ENCODE measurements at places on chromosomes 6 and 20. TPM values are rescaled to one million over a fixed set of nuclear protein-coding genes. Genes with fewer than 3 reads are reported as not detected.

GRCh38 chr20:13302647-13303450 lies 81.8 kb downstream of the ISM1 start:
- H3K4me1 ChIP-seq: no peaks in the 10 kb centered on the region
- no peak overlapping the region for H3K27ac ChIP-seq
- no peak for DNase-seq
- H3K27me3 ChIP-seq: no peaks in the 10 kb centered on the region
- no peak overlapping the region for H3K4me3 ChIP-seq

GRCh38 chr6:146886587-146887446 lies 288.0 kb downstream of the ADGB start:
- H3K36me3 ChIP-seq: no peaks in the 10 kb centered on the region
- no peak overlapping the region for H3K4me3 ChIP-seq
- no peak for DNase-seq
- no peaks in the 10 kb centered on the region for H3K27me3 ChIP-seq
- H3K4me1 ChIP-seq: no peaks in the 10 kb centered on the region

GRCh38 chr20:64110411-64111068 lies 3.2 kb upstream of the NPBWR2 start:
- no peak overlapping the region for H3K27ac ChIP-seq
- H3K4me1 ChIP-seq: no peaks in the 10 kb centered on the region
- H3K27me3 ChIP-seq: no peaks in the 10 kb centered on the region
- no peak for DNase-seq
- H3K36me3 ChIP-seq: no peaks in the 10 kb centered on the region

NUP153 gene
- total RNA-seq: 32.8 TPM

IRF4 gene
- total RNA-seq: 9.5 TPM

HLA-DQB2 gene
- 0.69 TPM for total RNA-seq

All from esophagus muscularis mucosa (tissue), 4 donors.